ENCODE measurements at places on chromosomes 6 and 20.

DNA sequence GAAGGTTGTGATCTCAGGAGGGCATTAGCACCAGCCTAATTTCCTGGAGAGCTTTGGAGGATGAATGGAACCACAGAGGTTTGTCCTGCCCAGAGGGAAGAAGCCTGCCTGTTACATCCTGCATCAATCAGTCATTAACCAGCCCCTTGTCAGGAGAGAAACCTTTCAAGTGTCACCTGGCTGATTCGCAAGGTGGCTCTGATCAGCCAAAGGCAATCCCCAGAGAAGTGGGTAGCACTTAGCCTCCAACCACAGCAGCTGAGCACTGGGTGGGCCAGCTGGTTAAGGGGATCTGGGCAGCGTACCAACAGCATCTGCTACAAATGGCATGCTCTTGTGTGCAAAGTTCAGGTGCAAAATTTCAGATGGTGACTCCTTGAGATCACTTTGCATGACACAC, 26.9 kb downstream of the ANKEF1 start:
- DNase-seq = no peak

DNA sequence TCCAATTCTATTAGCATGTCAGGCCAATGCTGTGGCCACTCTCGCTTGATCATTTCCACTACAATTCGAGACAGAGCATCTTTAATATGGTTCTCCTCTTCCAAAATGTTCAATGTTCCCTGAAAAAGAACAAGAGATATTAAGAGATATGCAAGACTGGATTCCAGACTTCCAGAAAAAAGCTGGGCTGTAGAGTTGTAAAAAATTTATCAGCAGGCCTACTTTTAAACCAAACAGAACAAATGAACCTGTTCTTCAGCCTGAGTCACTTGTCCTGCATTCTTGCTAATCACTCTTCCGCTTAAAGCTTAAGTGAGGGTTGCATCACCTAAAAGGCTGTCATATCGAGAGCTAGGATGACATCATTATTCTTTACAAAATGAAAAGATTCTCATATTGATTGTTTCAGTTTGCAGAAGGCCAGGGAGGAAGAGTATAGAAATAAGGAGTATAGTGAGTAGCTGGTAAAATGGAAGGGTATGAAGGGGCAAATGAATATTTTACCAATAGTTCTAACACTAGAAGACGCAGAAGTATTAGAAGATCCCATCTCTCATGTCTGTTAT, 4.9 kb downstream of the XPO5 start:
- no peak for DNase-seq

DNA sequence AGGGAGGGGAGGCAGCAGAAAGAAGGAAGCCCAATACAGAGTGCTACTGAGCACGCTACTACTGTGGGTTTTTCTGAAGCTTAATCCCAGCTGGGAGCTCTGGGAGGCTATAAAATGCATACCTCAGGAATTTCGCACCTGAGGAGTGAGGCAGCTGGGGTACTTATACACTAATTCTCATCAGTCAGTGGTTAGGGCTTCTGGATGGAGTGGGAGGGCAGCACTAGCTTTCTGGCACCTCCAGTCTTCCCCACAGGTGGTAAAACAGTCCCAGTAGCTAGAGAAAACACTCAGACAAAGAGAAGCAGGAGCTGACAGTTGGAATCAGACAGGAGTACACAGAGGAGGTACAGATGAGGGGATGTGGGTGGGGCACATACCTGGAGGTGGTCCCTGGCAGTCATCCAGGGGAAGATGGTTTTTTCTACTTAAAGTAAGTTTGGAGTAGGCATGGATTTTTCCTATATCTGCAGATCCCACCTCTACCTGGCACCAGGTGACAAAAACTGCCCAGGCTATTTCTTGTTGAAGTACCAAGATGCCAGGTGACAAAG, 37.8 kb downstream of the CPXM1 start:
- DNase-seq = no peak

DNA sequence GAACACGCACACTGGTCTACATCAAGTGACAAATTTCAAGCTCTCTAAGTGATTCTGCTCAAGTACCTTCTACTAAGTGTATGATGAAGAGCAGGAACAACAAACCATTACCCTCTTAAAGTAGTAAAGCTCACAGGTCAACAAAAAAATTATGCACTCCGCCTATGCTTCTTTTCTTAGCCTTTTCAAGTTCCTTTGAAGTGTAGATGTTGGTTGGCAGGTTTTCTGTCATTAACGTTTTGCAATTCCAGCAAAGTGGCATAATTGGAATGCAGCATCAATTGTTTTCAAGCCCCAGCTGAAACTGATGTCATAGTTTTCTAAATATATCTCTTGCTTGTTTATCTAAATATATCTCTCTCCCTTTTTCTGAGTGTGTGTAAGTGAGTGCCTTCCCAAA, 396.9 kb upstream of the EYS start:
- no peak for DNase-seq

DNA sequence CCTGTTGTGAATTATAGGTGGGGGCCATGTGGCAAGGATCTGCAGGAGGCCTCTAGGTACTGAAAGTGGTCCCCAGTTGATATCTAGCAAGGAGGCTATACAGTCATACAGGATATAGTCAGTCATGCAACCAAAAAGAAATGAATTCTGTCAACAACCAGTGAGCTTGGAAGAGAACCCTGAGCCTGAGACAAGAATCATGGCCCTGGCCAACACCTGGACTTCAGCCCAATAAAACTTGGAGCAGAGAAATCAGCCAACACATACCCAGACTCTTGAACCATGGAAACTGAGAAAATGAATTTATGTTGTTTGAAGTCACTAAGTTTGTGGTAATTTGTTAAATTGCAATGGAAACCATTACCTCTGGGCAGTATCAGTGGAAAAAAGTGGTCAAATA, 370.2 kb downstream of the KIF16B start:
- DNase-seq = no peak

DNA sequence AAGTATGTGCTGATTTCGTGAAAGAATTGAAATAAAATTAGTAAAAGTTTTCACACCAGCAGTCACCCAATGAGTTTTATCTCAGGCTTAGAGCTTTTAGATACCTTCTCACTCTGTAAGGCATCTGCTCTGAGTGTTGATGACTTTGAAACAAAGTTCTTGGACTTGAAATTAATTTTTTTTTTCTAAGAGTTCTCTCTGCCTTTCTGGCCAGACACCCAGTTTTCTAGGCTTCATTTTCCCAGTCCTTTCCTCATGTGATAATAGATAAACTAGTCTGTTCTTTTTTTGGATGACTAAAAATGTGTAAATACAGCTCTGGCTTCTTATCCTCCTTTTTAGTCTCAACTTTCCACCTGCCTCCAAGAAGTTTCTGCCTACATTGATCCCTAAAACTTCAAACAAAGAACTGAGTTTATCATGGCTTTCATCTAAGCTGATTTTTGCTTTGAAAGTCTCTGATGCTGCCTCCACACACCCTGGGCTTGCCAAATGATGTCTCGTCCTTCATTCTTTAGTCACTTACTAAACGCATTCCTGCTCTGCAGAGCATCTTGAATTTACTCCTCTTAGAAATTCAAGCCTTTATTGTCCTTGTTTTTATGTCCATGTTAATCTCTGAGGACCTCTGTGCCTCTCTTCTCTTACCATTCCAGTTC, 32.7 kb downstream of the SLX4IP start:
- DNase-seq = no peak

DNA sequence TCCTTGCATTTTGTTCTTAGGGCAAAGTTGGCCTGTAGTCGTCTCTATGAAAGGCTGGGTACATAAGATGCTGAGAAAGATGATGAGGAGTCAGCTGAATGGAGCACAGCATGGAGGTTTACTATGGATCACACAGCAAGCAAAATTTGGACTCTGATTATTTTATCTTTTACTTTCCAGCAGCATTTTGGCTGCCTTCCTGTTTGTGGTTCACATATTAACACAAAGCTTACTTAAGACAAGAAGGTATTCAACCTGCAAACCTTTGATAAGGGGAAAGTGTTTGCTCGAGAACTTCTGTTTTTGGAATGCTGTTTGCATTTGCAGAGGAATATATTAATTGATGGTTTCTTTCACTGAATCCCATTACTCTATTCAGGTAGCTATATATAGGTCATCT, 103.1 kb upstream of the ENPP5 start:
- no peak for DNase-seq

GRCh38 chr20:3177746-3178485, 4.6 kb upstream of the LZTS3 start:
- no peak for DNase-seq

DNA sequence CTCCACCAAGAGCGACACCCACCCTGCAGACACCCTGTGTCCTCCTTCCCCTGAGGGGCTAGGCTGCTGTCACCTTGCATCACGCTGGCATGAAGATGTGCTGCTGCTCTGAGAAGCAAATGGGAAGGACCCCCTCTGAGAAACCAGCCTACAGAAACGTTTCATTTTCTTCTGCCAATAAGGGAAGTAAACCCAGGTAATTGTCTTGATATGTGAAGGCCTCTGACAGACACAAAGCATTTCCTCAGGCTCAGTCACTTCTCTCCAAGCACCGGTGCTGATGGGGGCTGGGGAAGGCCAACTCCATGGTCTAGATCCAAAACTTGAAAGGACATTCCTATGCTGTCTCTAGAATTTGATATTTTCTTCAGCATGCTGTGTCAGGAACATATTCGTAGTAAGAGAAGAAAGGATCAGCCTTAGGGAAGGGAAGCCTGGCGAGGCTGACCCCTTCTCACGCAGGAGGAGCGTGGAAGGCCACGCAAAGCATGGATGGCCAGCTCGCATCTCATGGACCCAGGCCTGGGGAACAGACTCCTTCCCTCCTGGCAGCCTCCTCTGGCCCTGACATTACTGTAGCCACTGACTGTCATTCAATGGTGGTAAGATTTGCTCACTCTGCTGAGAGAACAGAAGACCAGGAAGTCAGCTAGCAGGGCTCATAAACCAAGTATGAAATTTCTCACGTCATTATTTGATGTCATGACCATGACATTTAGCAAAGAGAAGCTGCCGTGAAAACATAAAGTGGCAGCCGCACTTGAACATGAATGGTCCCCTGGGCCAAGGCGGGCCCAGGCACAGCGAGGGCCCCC, 20.4 kb downstream of the ACSS1 start:
- no peak for DNase-seq

- no peak for DNase-seq
These were observed 205.1 kb downstream of the ZDHHC14 start for GRCh38 chr6:157586088-157586414.

GRCh38 chr6:128417698-128418097, 102.7 kb downstream of the PTPRK start:
- DNase-seq = no peak

DNA sequence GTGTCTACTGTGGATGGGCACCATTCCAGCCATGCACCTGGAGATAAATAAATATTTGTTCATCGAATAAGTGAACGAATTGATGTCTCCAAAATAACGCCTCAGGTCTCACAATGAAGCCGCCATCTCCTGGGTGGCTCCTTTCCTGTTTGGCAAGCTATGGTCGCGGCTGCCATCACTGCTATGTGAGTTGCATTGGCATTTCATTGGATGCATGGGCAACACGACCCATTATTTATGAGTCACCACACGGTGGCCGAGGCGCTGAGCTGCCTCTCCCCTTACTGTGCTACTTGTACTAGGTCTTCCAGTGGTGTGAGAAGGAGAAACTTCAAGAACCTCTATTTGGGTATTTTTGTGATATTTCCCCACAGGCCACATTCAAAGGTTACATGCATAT, 21.3 kb upstream of the PDE10A start:
- DNase-seq = no peak

DNA sequence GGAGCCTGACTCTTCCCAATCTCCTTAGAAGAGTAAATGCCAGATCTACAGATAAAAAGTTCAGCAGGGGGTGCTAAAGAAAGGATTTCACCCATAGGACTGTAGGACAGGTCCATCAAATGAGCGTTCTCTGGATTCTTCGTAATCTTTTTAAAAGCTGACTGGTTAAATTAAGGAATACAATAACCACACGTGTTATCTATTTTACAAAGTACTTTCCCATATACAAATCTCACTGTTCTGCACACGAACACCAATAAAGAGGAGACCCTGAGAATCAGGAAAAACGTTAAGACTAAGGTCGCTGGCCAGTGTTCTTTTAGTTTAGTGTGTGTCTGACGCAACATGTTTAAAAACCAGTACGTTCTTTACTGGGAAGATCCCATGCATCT, 542 bp downstream of the TUBE1 start:
- peak; percentile 26 for DNase-seq

- DNase-seq = no peak
These were observed 214.2 kb upstream of the SUPT3H start for GRCh38 chr6:45591890-45592289.

All from BJ (cell line).